Lower lobe of right lung (tissue), 2 donors: ENCODE measurements at places on chromosomes 2 and 18. TPM values are rescaled to one million over a fixed set of nuclear protein-coding genes. Genes with fewer than 3 reads are reported as not detected.

DNA sequence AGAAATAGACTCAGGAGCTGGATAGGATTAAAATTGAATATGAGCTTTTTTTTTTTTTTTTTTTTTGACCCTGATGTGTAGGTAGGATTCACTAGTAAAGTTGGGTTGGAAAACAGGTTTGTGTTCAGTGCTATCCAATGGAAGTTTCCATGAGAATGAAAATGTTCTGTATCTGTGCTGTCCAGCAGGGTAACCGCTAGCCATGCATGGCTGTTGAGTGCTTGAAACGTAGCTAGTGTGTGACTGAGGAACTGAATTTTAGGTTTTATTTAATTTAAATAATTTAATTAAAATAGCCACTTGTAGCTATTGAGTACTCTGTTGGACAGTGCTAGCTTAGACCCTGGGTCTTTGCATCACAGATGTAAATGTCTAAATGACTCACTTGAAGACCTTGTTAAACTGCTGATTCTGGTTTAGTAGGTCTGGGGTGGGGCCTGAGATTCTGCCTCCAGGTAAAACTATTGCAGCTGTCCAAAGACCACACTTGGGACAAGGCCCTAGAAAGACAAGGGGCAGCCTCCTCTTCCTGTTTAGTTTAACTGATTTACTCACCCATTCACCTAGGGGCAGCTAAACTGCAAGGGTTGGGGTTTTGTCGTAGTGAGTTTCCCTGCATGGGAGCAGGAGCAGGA is 84.7 kb upstream of the STON1 start:
- H3K4me3 ChIP-seq = no peak overlapping the region
- DNase-seq = no peak
- H3K36me3 ChIP-seq = no peaks in the 10 kb centered on the region
- no peaks in the 10 kb centered on the region for H3K27me3 ChIP-seq

PTPN4 gene
- 44.5 TPM for total RNA-seq

BOK gene
- 44.2 TPM for total RNA-seq

DDX1 gene
- total RNA-seq = 60.4 TPM

GRCh38 chr2:138711812-138712211 is 68.4 kb downstream of the NXPH2 start:
- H3K4me3 ChIP-seq = no peak overlapping the region
- H3K4me1 ChIP-seq = peaks cover 5% of the 10 kb centered on the region
- H3K27ac ChIP-seq = no peak overlapping the region
- no peaks in the 10 kb centered on the region for H3K27me3 ChIP-seq
- H3K36me3 ChIP-seq = no peaks in the 10 kb centered on the region

DNA sequence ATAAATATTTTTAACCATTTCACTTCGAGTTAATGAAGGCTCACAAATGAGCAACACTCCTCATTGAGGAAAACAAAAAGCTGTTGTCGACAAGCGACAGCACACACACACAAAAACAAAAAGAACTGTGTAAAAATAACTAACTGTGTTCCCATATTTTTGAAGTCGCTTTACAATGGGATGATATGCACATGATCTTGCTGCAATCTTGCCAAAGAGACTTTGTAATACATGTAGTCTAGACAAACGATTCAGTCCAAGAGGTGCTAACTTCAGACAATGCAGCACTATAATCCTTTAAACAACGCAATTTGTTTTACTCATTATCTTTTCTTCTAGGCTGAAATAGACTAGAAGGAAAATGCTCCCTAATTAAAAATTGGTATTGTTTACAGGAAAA is 7.2 kb upstream of the USP34 start:
- no peaks in the 10 kb centered on the region for H3K4me1 ChIP-seq
- no peak overlapping the region for H3K4me3 ChIP-seq
- peaks cover 60% of the 10 kb centered on the region for H3K36me3 ChIP-seq
- DNase-seq = no peak
- H3K27ac ChIP-seq = no peak overlapping the region

SLC11A1 gene
- total RNA-seq = 419 TPM

DNA sequence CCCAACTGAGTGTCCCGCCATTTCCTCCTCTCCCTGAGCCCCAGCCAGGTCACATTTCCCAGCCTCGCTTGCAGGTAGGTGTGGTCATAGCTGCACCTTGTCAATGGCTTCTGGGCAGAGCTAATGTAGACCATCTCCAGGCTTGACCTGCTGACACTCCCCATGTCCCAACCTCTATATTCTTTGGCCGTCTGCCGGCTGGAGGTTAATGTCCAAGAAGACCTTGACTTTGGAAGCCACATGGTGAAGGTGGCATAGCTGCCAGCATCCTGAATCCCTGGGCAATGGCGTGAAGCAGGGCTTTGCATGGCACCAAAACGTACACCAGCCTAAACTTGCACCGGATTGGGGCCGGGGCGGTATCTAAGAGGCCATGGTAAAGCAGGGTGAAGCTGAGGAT is 88.3 kb downstream of the SPP2 start:
- H3K4me3 ChIP-seq = no peak overlapping the region
- peaks cover 5% of the 10 kb centered on the region for H3K4me1 ChIP-seq
- H3K27me3 ChIP-seq = no peaks in the 10 kb centered on the region
- DNase-seq = no peak
- no peaks in the 10 kb centered on the region for H3K36me3 ChIP-seq

CDH2 gene
- 0.68 TPM for total RNA-seq

GRCh38 chr2:123530004-123530403 is 495.1 kb upstream of the CNTNAP5 start:
- H3K4me3 ChIP-seq = no peak overlapping the region
- no peak for DNase-seq
- no peaks in the 10 kb centered on the region for H3K36me3 ChIP-seq
- H3K27me3 ChIP-seq = no peaks in the 10 kb centered on the region
- no peak overlapping the region for H3K27ac ChIP-seq
- H3K4me1 ChIP-seq = no peaks in the 10 kb centered on the region

G6PC2 gene
- not detected for total RNA-seq

GRCh38 chr2:197164141-197164754 is 146.3 kb downstream of the ANKRD44 start:
- no peak overlapping the region for H3K27ac ChIP-seq
- DNase-seq = no peak
- peak overlapping the region; percentile 33 for H3K4me3 ChIP-seq
- no peaks in the 10 kb centered on the region for H3K27me3 ChIP-seq
- no peaks in the 10 kb centered on the region for H3K36me3 ChIP-seq

DNA sequence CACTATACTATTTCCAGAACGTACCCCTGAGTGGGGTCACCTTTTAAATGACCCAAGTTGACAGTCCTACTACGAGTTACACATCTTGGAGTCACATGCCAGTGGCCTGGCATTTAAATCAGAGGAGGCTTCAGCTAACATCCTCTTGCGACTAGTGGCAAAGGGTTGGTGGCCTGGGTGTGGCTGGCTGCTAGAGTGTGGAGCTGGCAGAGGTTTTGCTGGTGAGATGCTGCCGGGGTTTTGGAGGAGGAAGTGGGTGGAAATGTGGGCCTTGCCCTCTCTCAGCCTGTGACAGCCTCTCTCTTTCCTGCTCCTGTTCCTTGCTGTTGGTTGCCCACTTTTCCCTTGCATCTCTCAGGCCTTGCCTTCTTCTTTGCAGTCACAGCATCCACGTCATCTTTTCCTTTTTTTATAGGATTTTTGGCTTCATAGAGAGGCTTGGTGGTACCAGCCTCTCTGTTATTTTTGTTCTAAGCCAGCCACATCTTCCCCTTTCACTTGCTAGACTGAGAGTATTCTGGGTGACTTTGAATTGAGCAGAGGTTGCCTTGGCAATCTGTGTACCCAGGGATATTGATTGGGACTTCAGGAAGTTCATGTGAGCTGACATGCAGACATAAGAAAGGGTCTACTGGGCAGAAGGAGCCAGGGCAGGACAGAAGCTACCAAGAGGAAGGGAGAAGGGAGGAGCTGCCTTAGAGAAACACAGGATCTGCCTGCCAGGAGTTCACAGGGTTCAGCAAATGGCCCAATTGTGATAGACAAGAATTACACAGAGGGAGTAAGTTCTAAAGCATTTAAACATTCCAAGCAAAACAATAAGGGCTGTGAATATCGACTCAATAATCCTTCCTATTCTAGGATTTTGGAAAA is 55.4 kb downstream of the CDC42EP3 start:
- peaks cover 17% of the 10 kb centered on the region for H3K4me1 ChIP-seq
- peak overlapping the region; percentile 48 for H3K27ac ChIP-seq
- DNase-seq = peak; percentile 77
- no peaks in the 10 kb centered on the region for H3K36me3 ChIP-seq

DNA sequence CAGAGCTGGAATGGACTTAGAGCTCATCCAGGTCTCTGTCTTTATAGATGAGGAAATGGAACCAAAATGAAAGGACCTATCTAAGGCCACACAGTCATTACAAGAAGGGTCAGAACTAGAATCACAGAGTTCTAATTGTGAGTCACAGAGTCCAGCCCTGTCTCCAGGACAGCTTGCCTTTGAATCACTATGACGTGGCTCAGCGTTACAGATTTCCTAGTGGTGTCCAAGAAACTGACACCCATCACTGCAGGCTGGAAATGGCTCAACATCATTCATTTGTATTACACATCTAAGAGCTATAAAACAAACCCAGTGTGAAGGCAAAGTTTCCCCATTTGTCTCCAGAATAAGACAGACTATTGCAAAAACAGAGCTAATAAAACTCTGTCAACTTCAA is 164.3 kb upstream of the SIX2 start:
- H3K36me3 ChIP-seq = no peaks in the 10 kb centered on the region
- no peak for DNase-seq
- peaks cover 50% of the 10 kb centered on the region for H3K27me3 ChIP-seq

GREB1L gene
- total RNA-seq = 0.74 TPM

FER1L5 gene
- total RNA-seq = 0.44 TPM

GRCh38 chr2:177572236-177572671 is 179.7 kb downstream of the AGPS start:
- no peaks in the 10 kb centered on the region for H3K36me3 ChIP-seq
- DNase-seq = no peak
- no peak overlapping the region for H3K4me3 ChIP-seq
- H3K27me3 ChIP-seq = no peaks in the 10 kb centered on the region
- H3K27ac ChIP-seq = no peak overlapping the region

GKN2 gene
- 53.3 TPM for total RNA-seq

GRCh38 chr2:100588071-100588786 is 25.4 kb downstream of the PDCL3 start:
- no peaks in the 10 kb centered on the region for H3K27me3 ChIP-seq
- H3K27ac ChIP-seq = no peak overlapping the region
- no peak for DNase-seq

- no peaks in the 10 kb centered on the region for H3K27me3 ChIP-seq
- no peaks in the 10 kb centered on the region for H3K4me1 ChIP-seq
- H3K36me3 ChIP-seq = no peaks in the 10 kb centered on the region
- no peak overlapping the region for H3K27ac ChIP-seq
- no peak overlapping the region for H3K4me3 ChIP-seq
- DNase-seq = no peak
These were observed 929.2 kb downstream of the SLC4A3 start for GRCh38 chr2:220556658-220557057.

DNA sequence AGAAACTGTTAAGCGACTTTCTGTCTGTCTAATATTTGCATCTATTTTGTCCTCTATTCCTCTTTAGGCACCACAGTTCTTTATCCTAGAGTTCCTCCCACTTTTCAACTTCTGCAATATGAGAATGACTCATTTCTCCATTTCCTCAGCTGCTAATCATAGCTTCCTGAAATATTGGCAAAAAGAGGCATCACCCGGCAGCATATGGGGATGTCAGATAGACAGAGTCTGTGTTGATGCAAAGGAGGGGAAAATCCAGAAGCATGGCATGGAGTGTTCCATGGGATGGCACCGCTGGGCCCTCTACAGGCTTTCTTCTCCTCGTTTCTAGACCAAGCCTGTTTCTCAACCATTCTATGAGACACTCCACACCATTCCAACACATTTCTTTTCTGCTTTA is 93.4 kb downstream of the DOCK10 start:
- H3K4me1 ChIP-seq = peaks cover 30% of the 10 kb centered on the region
- H3K27me3 ChIP-seq = no peaks in the 10 kb centered on the region
- no peak overlapping the region for H3K4me3 ChIP-seq

DNA sequence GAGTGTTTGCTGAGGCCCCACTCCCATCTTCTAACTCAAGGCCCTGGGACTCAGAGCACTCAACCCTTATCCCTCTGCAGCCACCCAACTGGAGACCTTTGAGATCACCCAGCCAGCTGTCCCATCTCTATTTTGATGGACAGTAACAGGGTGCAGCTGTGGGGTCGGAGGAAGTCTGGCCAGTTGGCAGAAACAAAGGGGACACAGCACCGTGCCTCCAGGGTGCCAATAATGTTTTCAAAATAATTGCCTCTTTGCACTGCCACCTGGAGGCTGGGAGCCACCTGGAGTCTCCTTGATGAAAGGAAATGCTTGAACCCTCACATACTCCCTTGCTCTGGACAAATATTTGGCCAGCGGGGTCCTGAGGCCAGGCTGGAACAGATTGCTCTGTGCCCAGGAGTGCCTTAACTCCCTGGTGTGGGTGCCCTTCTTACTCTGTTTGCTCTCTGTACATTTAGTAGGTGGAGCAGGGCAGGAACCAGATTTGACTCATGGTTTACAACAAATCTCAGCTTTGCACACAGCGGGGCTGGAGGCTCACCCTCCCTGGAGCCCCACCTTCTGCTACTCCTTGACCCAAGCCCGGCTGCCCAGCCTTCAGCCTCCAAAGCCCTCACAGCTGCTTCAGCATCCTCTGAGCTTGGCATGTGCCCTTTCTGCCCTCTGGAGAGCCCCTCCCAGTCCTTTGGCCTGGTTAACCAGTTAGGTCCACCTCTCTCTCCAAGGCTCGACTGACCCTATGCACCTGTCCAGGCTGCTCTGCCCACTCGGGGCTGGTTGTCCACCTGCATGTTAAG is 17.2 kb downstream of the MAL start:
- H3K36me3 ChIP-seq = no peaks in the 10 kb centered on the region
- peaks cover 22% of the 10 kb centered on the region for H3K4me1 ChIP-seq
- H3K27me3 ChIP-seq = no peaks in the 10 kb centered on the region

DNA sequence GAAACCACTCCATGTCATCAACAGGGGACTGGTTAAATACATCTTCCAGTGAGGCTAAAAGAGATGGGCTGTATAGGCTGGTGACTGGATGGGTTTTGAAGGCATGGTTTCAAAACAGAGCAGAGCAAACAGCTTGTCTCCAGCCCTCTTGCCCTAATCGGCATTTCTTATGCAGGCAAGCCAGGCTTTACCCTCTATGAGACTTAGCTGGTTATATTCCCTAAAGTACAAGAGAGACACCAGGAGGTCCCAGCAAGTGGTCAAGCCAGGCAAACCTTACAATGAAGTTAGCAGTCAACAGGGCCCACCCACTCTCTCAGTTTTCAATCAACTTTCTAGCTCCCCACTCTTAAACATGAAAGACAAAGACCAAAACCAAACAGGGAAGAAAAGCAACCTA is 19.0 kb downstream of the OSBPL1A start:
- no peak overlapping the region for H3K27ac ChIP-seq
- no peaks in the 10 kb centered on the region for H3K27me3 ChIP-seq
- no peak for DNase-seq
- H3K4me1 ChIP-seq = no peaks in the 10 kb centered on the region

ZBTB7C gene
- 15.0 TPM for total RNA-seq

SCG2 gene
- 0.71 TPM for total RNA-seq

- H3K4me3 ChIP-seq = no peak overlapping the region
- no peak overlapping the region for H3K27ac ChIP-seq
- H3K27me3 ChIP-seq = no peaks in the 10 kb centered on the region
- H3K4me1 ChIP-seq = no peaks in the 10 kb centered on the region
- no peaks in the 10 kb centered on the region for H3K36me3 ChIP-seq
These were observed 110.5 kb upstream of the TACR1 start for GRCh38 chr2:75309596-75310463.

- H3K4me3 ChIP-seq = no peak overlapping the region
- DNase-seq = no peak
- H3K27me3 ChIP-seq = no peaks in the 10 kb centered on the region
- peaks cover 8% of the 10 kb centered on the region for H3K4me1 ChIP-seq
- H3K27ac ChIP-seq = no peak overlapping the region
These were observed 23.6 kb upstream of the SOS1 start for GRCh38 chr2:39144416-39144815.

ADRA2B gene
- 0.32 TPM for total RNA-seq
